ENCODE measurements at places on chromosomes 16 and 17.

DNA sequence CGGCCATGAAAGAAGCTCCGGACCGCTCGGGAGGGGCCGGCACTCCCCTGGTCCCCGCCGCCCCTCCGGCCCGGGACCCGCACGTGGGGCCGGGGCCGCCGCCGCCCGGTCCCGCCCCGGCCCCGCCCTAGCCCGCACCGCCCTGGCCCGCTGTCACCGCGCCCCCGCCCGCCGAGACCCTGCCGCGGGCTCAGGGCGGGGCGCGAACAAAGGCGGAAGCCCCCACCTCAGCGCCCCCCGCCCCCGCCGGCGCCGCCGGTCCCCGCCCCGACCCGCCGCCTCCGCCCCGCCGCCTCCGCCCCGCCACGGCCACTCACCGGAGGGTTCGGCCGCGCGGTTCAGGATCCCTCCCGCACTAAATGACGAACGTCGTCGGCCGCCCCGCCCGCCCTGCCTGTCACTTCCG is at the start of gene ARHGDIA:
ARHGDIA (minus strand) TSS at position 357 of the 406 bp plus-strand sequence. CDS start 1,407 bp downstream, outside the sequence.
- H3K4me1 ChIP-seq, result peaks cover 36% of the 10 kb centered on the region
- DNase-seq, result no peak
- peak within 1 kb of the TSS; percentile 92 for H3K4me3 ChIP-seq

DNA sequence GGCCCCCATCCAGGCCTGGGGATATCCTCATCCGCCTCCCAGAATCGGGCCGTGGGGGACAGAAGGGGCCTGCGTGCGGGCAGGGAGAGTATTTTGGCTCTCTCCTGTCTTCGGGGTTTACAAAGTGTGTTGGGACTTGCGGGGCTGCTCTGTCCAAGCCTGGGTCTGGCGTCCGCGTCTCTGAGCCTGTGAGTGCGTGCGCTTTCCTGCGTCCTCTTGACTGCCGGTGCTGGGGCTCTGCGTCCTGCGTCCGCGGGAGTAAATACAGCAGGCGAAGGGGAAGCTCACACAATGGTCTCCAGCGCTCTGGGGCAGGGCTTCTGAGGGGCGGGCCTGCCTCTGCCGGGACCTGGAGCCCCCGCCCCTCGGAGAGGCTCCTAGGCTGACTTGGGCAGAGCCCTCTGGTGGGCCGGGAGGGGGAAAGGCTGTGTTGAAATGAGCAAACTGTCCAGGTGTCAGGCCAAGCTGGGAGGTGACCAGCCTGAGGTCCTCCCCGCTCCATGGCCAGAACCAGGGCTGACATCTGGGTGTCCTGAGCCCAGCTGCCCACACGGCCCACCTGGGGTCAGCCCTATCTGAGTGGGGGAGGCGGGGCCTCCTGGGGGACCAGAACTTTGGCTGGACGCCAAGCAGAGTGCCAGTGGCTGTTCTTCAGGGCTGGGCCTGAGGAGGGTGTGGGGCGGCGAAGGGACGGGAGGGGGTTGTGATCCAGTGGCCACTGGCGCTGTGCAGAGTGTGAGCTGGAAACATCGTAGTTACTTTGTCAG is 233.6 kb downstream of the SEC14L1 start:
- peak; percentile 77 for DNase-seq
- no peaks in the 10 kb centered on the region for H3K27me3 ChIP-seq
- no peaks in the 10 kb centered on the region for H3K36me3 ChIP-seq

DNA sequence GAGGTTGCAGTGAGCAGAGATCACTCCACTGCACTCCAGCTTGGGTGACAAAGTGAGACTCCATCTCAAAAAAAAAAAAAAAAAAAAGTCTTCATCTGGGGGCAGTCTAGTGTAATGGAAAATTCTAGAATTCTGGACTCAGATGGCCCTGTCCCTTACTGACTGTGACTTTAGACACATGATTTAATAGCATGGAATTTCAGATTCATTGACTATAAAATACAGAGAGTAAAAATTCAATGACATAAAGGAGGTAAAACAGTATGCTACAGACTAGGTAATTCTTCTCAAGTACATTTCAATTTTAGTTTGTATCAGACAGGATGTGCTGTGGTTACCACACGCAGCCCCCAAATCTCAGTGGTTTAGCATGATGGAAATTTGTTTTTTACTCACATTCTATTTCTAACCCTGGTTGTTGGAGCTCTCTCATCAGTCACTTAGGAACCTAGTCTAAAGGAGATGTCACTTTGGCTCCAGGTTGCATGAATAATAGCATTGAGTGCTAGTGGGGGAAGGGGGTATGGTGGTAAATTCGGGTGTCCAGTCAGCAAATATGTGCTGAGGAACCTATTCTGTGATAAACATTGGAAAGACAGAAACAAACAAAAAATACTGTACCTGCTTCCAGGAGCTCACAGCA is 444.0 kb downstream of the XYLT1 start:
- no peaks in the 10 kb centered on the region for H3K4me1 ChIP-seq
- H3K27ac ChIP-seq, result no peak overlapping the region

- peak; percentile 64 for DNase-seq
- no peaks in the 10 kb centered on the region for H3K27me3 ChIP-seq
- peak overlapping the region; percentile 27 for H3K4me3 ChIP-seq
- no peaks in the 10 kb centered on the region for H3K36me3 ChIP-seq
- peaks cover 46% of the 10 kb centered on the region for H3K4me1 ChIP-seq
Measured at GRCh38 chr17:44901411-44901921, 2.2 kb upstream of the EFTUD2 start.

DNA sequence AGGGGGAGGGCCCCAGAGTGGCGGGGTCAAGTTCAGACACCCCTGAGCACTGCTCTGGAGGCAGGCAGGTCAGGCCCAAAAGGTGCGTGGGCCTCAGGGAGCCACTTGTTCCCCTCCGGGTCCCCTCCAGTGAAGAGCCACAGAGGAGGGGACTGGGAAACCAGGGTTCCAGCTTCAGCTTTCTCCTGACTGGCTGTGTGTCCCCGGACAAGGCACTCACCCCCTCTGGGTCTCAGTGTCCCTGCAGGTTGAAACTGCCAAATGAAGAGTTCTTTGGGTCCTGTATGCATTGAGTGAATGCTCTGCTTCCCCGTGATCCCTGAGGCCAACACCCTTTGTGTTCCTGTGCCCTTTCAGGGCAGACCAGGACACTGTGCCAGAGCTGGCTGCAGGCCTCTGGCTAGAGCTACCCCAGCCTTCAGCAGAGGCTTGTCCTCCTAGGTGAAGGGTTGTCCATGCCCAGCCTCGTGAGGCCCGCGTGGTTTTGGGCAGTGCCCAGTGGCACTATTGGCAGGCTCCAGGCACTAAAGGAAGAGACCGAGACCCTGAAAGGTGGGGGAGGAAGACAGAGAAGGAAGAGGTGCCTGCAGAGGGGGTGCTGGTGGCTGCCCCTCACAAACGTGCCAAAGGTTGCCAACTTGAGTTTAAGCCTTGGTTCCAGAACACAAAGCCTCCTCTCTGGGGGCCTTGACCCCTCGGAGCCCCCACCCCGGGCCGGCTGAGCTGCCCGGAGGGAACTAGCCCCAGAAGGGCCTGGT is 13.3 kb upstream of the WNT3 start:
- H3K36me3 ChIP-seq, result no peaks in the 10 kb centered on the region
- no peak for DNase-seq
- H3K27ac ChIP-seq, result no peak overlapping the region
- no peaks in the 10 kb centered on the region for H3K27me3 ChIP-seq
- peaks cover 13% of the 10 kb centered on the region for H3K4me1 ChIP-seq
- no peak overlapping the region for H3K4me3 ChIP-seq

DNA sequence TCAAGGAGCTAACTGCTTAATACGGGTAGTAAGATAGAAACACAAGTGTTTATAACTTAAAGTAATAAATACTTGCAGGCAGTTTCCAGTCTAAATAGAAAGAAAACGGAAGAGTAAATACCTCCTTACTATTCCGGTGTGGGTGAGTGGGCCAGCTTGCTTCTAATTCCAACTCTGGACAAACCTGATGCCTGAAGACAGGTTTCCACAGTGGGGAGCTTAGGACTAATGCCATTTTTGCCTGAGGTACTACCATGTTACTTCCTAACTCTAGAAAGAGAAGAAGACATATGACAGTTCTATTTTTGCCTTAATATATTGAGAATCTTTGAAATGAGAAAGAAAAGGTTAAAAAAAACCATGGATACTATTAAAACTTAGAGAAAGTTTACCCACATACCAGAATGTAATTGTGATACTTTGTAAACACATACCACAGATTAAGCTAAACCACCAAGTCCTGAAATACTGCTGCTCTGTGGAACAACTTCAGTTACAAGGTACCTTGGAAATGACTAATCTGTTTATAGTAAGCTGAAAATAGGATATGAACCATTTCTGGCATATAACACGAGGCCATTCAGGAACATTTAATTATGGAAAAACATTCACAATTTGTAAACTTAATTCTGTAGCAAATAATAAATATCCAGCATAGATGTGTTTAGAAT is 70.2 kb downstream of the ZZEF1 start:
- no peaks in the 10 kb centered on the region for H3K27me3 ChIP-seq
- DNase-seq, result peak; percentile 69
- no peaks in the 10 kb centered on the region for H3K4me1 ChIP-seq
- no peak overlapping the region for H3K27ac ChIP-seq
- peaks cover 32% of the 10 kb centered on the region for H3K36me3 ChIP-seq

GRCh38 chr17:51770027-51770759 is 388.3 kb downstream of the CA10 start:
- no peak overlapping the region for H3K4me3 ChIP-seq
- H3K27me3 ChIP-seq, result no peaks in the 10 kb centered on the region
- DNase-seq, result no peak

DNA sequence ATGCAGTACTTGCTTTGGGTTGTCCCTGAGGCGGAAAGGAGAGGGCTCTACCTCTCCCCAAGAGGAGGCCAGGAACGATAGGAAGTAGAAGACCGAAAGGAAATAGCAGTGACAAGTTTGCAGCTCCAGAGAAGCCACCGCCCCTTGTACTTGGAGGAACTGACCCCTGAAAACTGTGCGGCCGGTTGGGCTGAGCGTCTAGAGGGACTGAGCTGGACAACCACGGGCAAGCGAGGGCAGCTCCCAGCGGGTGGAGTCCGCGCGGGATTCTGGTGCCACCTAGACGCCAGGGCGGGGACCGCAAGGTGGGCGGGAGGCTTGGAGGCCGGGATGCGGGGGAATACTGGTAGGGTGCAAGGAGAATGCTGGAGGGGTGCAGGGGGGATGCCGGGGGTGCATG is 1.3 kb upstream of the SLC6A4 start:
- H3K27ac ChIP-seq, result no peak overlapping the region
- DNase-seq, result peak; percentile 8
- H3K36me3 ChIP-seq, result no peaks in the 10 kb centered on the region
- no peak overlapping the region for H3K4me3 ChIP-seq
- H3K27me3 ChIP-seq, result peaks cover 68% of the 10 kb centered on the region

DNA sequence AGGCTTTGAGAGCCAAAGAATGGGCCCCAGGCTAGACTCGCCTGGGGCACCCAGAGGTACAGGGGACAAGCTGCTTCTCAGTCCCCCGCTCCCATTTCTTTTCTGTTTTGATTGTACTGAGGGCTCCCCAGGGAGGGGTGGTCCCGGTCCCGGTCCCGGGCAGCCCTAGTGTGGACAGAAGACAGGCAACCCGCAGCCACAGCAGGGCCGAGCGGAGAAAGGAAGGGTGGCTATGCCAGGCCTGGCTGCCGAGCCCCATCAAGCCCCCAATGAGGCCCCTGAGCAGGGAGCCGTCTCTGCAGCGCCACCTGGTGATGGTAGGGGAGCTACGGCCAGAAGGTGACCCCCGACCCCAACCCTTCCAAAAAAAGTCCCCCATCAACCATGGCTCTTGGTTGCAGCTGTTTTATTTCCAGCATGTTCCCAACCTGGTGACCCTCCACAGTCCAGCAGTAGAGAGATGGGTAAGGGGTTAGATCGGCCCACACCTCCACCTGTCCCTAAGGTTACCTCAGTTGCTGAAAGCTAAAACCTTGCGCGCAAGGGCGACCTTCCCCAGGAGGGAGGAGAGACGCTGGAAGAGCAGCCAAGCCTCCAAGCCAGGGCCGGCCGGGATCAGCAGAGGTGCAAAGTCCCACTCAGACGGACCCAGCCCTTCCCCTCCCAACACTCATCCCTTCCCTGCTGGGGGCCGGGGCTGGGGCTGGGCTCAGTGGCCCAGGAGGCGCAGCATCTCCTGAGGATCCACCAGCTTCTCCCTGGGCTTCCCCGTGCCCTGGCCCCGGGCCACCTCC is 2.6 kb upstream of the GRIN2C start:
- H3K4me1 ChIP-seq, result no peaks in the 10 kb centered on the region
- DNase-seq, result no peak
- H3K36me3 ChIP-seq, result peaks cover 3% of the 10 kb centered on the region
- H3K27me3 ChIP-seq, result peaks cover 33% of the 10 kb centered on the region

DNA sequence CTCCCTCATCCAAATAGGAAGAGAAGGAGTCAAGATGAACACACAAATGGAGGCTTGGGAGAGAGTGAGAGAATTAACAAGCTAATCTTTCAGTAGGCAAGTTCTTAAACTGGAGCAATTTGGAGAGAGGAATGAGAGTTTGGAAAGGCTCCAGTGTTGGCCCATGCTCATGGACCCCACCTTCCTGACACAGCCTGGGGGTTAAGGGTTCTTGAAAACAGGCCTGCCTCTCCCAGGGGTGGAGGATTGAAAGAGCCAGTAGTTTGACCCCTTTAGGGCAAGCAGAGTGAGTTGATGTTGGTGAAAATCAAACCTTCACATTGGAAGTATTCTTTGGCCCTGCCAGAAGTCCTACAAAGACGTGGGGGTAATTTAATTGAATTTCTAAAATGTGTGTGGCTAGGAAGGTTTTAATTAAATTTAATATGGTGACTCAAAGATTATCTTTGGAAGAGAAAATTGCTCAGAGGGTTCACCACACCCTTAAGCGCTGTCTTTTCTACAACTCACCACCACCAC is 5.8 kb downstream of the HOXB3 start:
- H3K36me3 ChIP-seq, result no peaks in the 10 kb centered on the region
- H3K4me3 ChIP-seq, result no peak overlapping the region
- H3K27me3 ChIP-seq, result peaks cover 84% of the 10 kb centered on the region

DNA sequence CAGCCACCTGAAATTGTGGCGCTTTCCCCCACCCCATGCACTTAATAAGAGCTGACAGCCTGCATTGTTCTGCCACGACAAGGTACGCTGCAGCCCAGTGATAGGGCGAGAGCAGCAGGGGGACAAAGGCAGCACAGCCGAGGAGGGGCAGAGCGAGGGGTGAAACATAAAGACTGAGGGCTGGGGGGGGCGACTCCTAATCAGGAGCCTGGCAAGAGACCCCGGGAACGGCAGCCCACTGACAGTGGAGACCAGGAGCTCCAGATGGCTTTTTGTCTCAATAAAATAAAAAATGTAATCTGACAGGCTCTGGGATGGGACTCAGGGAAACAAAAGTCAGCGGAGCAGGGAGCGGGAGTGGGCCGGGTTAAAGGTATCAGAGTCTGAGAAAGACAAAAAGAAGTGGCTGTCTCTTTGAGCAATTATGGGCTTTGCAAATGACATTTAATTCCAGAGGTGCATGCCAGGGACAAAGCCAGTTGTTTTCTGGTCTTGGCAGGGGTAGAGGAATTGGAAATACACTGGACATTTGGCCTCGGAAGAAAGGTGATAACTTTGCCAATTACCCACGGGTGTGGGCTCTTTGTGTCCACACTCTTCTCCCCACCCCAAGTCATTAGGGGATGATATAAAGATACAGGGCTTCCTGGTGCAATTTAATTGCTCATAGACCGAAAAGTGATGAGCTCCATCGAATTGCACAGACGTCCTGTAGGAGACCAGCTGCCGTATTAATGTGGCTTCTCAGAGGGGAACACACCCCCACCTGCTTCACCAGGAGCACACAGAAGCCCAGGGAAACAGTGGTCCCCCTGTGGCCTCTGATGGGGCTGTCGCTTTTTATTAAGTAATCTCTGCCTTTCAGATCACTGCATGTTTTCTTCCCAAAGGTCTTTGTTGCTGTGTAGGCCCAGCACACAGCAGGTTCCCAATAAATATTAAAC is 17.6 kb upstream of the CCDC182 start:
- no peaks in the 10 kb centered on the region for H3K36me3 ChIP-seq
- peaks cover 15% of the 10 kb centered on the region for H3K27me3 ChIP-seq
- DNase-seq, result no peak
- H3K4me1 ChIP-seq, result no peaks in the 10 kb centered on the region
